ENCODE measurements at places on chromosomes 13 and 19.

DNA sequence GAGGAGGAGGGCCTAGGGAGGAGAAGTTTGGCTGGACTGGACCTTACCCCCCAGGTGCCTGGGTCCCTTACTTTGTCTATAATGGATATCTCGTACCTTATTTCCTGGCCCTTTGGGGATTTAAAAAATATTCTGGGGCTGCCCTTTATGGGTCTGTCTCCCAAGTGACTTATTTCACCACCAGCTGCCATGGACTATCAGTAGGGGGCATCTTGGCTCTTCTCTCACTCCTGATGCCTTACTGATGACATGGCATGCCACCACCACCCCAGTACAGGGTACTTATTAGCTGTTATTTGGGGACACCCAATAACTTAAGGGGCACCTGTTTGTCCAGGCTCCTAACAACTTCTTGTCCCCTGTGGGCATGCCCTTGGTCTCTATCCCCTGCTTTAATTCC lies 38.0 kb downstream of the NFIX start:
- DNase-seq: no peak

DNA sequence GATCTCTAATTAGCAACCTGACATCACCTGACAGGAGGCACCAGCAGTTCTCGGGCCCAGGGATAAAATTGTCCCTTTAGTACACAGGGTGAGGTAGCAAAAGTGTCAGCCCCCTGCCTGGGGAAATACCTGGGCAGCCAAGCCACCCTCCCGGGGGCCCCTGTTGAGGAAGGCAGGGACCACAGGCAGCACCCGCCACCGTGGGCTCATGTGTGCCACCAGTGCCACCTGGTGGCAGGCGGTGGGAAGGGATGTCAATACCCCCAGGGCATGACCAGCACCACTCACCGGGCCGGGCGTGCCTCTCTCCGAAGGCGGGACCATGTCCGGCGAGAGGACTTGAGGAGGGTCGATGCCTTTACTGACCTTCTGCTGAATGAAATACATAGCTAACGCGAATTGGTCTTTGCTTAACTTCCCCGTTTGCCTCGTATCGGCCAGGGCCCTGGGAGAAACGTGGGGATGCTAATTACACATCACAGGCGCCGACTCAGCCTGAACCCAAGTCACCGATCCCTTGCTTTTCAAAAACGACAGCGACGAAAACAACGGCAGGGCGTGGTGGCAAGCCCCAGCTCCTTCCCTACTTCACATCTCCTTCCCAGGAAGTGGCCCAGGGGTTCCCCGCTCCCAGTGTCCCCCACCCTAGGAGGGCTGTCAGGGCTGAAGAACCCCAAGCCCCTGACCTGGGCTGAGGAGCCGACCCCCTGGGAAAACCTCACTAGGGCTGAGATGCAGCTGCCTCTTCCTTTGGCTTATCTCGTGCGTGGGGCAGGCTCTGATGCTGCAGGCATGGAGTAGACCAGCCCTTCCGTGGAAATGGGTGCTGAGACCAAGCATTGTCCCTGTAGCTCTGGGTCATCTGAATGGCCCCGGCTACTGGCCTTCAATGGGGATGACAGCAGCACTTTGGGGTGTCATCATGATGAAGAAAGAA lies 53.8 kb downstream of the EPS15L1 start:
- peak; percentile 25 for DNase-seq

DNA sequence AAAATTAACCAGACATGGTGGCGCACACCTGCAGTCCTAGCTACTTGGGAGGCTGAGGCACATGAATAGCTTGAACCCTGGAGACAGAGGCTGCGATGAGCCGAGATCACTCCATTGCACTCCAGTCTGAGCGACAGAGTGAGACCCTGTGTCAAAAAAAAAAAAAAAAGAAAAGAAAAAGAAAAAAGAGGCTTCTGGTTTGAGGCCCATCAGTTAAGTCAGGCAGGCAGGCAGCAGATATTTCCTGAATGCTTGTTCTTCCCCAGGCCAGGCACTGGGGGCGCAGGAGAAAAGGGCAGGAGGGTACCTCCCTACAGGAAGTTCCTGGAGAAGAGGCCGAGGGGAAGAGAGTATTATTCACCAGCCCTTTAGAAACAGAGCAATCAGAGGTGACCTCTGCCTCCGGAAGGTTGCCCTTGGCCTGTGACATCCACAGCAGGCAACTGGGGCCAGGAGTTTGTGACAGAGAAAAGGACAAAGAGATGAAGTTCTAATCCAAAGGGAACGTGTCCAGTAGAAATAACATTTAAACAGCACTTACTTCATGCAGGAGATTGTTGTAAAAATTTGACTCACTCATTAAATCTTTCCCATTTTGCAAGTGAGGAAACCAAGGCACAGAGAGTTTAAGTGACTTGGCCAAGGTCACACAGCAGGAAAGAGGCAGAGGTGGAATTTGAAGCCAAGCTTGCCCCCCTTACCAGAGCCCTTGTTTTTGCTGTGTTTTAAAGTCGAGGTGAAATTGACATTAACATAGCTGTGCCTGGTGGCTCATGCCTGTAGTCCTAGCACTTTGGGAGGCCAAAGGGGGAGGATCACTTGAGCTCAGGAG lies 4.3 kb upstream of the RLN3 start:
- no peak for DNase-seq

- DNase-seq: no peak
These were observed 665.7 kb upstream of the SLITRK5 start for GRCh38 chr13:87005511-87005910.

GRCh38 chr13:31775148-31775547 lies 35.8 kb downstream of the RXFP2 start:
- DNase-seq: no peak

GRCh38 chr13:114119196-114119595 lies 13.2 kb downstream of the RASA3 start:
- DNase-seq: no peak

DNA sequence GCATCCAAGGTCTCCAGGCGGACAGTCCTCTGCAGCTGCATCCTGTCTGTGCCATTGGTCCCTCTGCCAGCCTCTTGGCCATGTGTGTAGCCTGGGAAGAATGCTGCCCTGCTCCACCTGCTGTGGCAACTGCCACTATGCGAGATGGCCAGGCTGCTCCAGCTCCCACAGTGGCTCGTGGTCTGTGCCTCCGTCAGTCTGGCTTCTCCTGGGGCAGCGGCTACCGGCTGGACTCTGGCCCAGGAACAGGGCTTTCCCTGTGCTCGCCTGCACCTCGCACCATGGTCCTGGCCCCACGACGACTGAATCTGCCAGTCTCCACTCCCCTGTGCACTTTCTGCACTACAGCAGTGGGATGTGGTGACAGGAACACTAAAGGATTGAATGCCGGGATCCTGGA lies 26.7 kb upstream of the FFAR2 start:
- DNase-seq: no peak
